Endothelial cell of coronary artery (primary cell): ENCODE measurements at places on chromosomes 3 and 15. TPM values are rescaled to one million over a fixed set of nuclear protein-coding genes. Genes with fewer than 3 reads are reported as not detected.

LEO1 gene
- 27.5 and 31.9 TPM in 2 replicates for total RNA-seq

ALDH1A2 gene
- total RNA-seq = 1.7 and 5.6 TPM in 2 replicates

GAP43 gene
- not detected in 2 replicates for total RNA-seq

CELF6 gene
- total RNA-seq = not detected in 2 replicates

MYO5C gene
- 7.0 and 8.5 TPM in 2 replicates for total RNA-seq

SCN11A gene
- 0.09 TPM in 1 of 2 replicates, not detected in the other for total RNA-seq
